ENCODE measurements at places on chromosomes 4 and X. TPM values are rescaled to one million over a fixed set of nuclear protein-coding genes. Genes with fewer than 3 reads are reported as not detected.

DNA sequence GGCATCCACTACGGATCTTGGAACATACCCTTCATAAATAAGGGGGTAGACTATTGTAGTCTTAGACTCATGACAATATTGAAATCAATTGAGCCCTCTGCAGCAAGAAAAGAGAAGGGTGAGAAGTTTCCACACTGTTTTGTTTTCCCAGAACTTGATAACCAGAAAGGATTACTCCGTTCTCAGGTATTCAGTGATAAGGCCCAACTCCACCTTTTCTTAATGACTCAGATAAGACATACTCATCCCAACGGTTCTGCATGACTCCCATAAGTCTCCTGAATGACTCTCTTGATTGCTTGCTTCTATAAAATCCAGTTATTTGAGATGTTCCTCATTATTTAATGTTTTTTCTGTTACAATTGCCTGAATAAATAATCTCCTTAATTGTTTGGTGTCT is 111.7 kb downstream of the PABPC4L start:
- no peak overlapping the region for H3K4me3 ChIP-seq
- no peak overlapping the region for H3K27ac ChIP-seq
- DNase-seq, result no peak
- H3K4me1 ChIP-seq, result peaks cover 13% of the 10 kb centered on the region
- no peaks in the 10 kb centered on the region for H3K36me3 ChIP-seq
- H3K27me3 ChIP-seq, result no peaks in the 10 kb centered on the region

- H3K27me3 ChIP-seq, result no peaks in the 10 kb centered on the region
- DNase-seq, result no peak
- no peak overlapping the region for H3K27ac ChIP-seq
Measured at GRCh38 chr4:98204236-98204553, 57.0 kb upstream of the RAP1GDS1 start.

DNA sequence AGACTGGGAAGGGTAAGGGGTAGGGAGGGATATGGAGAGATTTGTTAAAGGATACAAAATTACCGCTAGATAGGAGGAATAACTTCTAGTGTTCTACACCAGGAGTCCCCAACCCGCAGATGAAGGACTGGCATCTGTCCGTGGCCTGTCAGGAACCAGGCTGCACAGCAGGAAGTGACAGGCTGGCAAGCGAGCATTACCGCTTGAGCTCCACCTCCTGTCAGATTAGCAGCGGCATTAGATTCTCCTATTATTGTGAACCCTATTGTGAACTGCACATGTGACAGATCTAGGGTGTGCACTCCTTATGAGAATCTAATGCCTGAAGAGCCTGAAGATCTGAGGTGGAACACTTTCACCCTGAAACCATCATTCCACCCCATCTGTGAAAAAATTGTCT is 27.9 kb upstream of the BBS7 start:
- H3K27ac ChIP-seq, result no peak overlapping the region
- no peak overlapping the region for H3K4me3 ChIP-seq
- H3K27me3 ChIP-seq, result no peaks in the 10 kb centered on the region
- peak; percentile 11 for DNase-seq
- no peaks in the 10 kb centered on the region for H3K36me3 ChIP-seq

The CT45A5 gene
- not detected for total RNA-seq

- no peak overlapping the region for H3K4me3 ChIP-seq
- DNase-seq, result peak; percentile 27
- H3K4me1 ChIP-seq, result no peaks in the 10 kb centered on the region
- H3K27me3 ChIP-seq, result no peaks in the 10 kb centered on the region
Measured at GRCh38 chr4:176377780-176378179, 58.0 kb downstream of the SPCS3 start.

GRCh38 chr4:55435141-55435841 is 39.5 kb downstream of the TMEM165 start:
- peaks cover 33% of the 10 kb centered on the region for H3K4me1 ChIP-seq
- no peaks in the 10 kb centered on the region for H3K27me3 ChIP-seq
- H3K27ac ChIP-seq, result no peak overlapping the region
- peak; percentile 41 for DNase-seq
- H3K36me3 ChIP-seq, result peaks cover 4% of the 10 kb centered on the region
- H3K4me3 ChIP-seq, result no peak overlapping the region

The NEUROG2 gene
- not detected for total RNA-seq

- H3K4me3 ChIP-seq, result no peak overlapping the region
- no peak overlapping the region for H3K27ac ChIP-seq
Measured at GRCh38 chr4:138555584-138555983, 313.4 kb upstream of the SLC7A11 start.

DNA sequence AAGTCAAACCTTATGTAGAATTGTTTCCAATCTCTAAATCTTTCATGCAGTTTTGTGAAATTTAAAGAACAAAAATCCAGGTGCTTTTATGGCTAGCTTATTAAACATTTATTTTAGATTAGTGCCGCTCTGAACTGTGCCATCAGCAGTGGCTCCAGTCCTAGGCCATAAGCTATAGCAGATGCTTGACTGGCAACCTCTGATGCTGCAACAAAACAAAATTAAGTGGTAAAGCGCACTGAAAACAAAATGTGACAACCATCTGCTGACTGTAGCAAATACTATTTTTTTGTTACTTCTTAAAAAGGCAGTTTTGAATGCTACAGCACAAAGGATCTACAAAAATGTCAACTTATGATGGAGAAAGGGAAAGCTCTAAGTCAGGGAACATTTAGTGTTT is 237.4 kb downstream of the DCLK2 start:
- DNase-seq, result no peak
- H3K4me1 ChIP-seq, result peaks cover 20% of the 10 kb centered on the region
- no peaks in the 10 kb centered on the region for H3K27me3 ChIP-seq
- no peak overlapping the region for H3K27ac ChIP-seq

The RBMXL3 gene
- not detected for total RNA-seq

- H3K27me3 ChIP-seq, result no peaks in the 10 kb centered on the region
- H3K36me3 ChIP-seq, result no peaks in the 10 kb centered on the region
- H3K4me1 ChIP-seq, result peaks cover 27% of the 10 kb centered on the region
Measured at GRCh38 chrX:133921764-133922389, 63.5 kb downstream of the GPC3 start.

DNA sequence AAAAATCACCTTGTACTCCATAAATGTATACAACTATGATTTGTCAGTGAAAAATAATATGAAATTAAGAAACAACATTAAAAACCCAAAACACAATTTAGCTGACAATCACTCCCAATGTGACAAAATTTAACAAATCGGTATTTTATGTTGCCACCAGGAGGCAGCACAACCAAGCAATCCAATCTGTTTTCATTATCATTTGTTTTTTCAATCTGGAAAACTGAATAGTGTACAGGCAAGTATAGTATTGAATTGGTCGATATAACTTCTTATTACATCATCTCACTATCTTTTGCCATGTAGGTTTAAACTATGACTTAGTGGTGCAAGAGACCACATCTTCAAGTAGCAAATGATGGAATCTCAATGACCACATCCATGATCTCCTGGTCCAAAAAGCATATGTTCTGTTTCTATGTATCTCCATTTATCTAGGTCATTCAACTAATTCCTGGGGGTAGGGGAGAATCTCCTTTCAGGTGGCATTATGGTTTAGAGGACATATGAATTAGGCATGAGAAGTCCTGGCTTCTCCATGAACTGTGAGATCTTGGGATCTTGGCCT is 112.9 kb upstream of the AGA start:
- H3K4me3 ChIP-seq, result no peak overlapping the region
- no peaks in the 10 kb centered on the region for H3K36me3 ChIP-seq
- DNase-seq, result peak; percentile 49
- no peak overlapping the region for H3K27ac ChIP-seq

DNA sequence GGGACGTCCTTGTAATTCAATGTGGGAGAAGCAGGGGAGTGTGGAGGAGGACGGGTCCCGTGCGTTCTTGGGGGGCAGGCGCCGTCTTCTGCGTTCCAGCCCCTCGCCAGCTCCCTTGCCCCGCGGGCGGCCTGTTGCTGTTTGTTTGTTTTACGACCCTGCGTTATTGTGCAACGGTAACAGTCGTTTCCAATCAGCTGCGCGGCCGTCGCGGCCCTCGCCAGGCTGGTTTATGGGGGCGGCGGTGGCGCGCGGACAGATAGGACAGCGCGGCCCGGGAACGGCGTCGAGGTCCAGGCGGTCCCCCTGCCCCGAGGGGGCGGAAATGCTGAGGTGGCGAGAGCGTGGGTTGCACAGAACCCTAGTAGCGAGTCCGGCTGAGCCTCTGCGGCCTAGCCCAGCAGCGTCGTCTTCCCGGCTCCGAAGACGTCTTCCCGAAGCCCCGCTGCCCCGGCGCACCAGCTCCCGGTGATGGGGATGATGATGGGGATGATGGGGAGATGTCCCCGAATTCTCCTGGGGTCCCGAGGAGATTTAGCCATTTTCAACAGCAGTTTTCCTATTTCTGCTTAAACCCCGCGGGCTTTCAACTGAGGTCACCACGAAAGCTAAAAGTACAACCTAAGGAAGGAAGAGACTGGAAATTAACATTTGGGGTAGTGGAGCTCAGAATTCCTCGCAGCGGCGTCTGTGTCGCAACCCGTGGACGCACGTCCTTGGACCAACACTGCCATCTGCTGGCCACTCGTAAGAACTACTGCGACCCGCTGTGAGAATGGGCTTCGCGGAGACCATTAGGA is 4.8 kb downstream of the PDGFRA start:
- DNase-seq, result peak; percentile 86
- peaks cover 59% of the 10 kb centered on the region for H3K27me3 ChIP-seq
- peaks cover 27% of the 10 kb centered on the region for H3K4me1 ChIP-seq
- no peaks in the 10 kb centered on the region for H3K36me3 ChIP-seq
- peak overlapping the region; percentile 86 for H3K4me3 ChIP-seq
